Renal cortical epithelial cell (primary cell): ENCODE measurements at places on chromosomes 3 and 15. TPM values are rescaled to one million over a fixed set of nuclear protein-coding genes. Genes with fewer than 3 reads are reported as not detected.

The WDR73 gene
- total RNA-seq: 34.8 and 35.8 TPM in 2 replicates

The GABRR3 gene
- total RNA-seq: not detected in 2 replicates

The LRRK1 gene
- 9.2 and 21.8 TPM in 2 replicates for total RNA-seq

The VPS8 gene
- 55.4 and 67.8 TPM in 2 replicates for total RNA-seq

The MELTF gene
- 12.9 and 81.8 TPM in 2 replicates for total RNA-seq

The CCRL2 gene
- not detected in 2 replicates for total RNA-seq

The CIB2 gene
- total RNA-seq: 8.2 and 16.7 TPM in 2 replicates

The SAMD7 gene
- total RNA-seq: not detected in 2 replicates

The EPHB1 gene
- 6.3 and 17.4 TPM in 2 replicates for total RNA-seq

The GOLGA8K gene
- total RNA-seq: 0.40 TPM in 1 of 2 replicates, not detected in the other

The ZNF80 gene
- total RNA-seq: not detected in 2 replicates

The RLBP1 gene
- not detected in 2 replicates for total RNA-seq

The PCOLCE2 gene
- total RNA-seq: 4.7 and 7.3 TPM in 2 replicates

The ISLR gene
- 0.30 TPM in 1 of 2 replicates, not detected in the other for total RNA-seq

The CYP19A1 gene
- not detected in 2 replicates for total RNA-seq

The CPB1 gene
- not detected in 2 replicates for total RNA-seq

The CPLX3 gene
- not detected in 2 replicates for total RNA-seq

The CFAP20DC gene
- total RNA-seq: 3.5 and 8.0 TPM in 2 replicates

The MUC4 gene
- 0.05 and 3.5 TPM in 2 replicates for total RNA-seq

The ARNT2 gene
- 2.8 and 20.8 TPM in 2 replicates for total RNA-seq

The CRYBG3 gene
- total RNA-seq: 15.8 and 39.9 TPM in 2 replicates

The BNC1 gene
- 18.4 and 26.7 TPM in 2 replicates for total RNA-seq

The GRM7 gene
- not detected in 2 replicates for total RNA-seq

The MUC13 gene
- not detected in 2 replicates for total RNA-seq

The UQCC5 gene
- 0.69 and 2.4 TPM in 2 replicates for total RNA-seq

The SCN11A gene
- total RNA-seq: under 0.01 and 0.15 TPM in 2 replicates

The POPDC2 gene
- 0.40 TPM in 1 of 2 replicates, not detected in the other for total RNA-seq

The SNRK gene
- 15.6 and 30.2 TPM in 2 replicates for total RNA-seq

The GPR62 gene
- not detected in 2 replicates for total RNA-seq

The REC114 gene
- not detected in 2 replicates for total RNA-seq

The IL17RB gene
- 1.4 and 10.9 TPM in 2 replicates for total RNA-seq

The KY gene
- 0.65 TPM in 1 of 2 replicates, not detected in the other for total RNA-seq

The CHRFAM7A gene
- 2.0 and 4.7 TPM in 2 replicates for total RNA-seq

The TAGLN3 gene
- 8.5 and 19.1 TPM in 2 replicates for total RNA-seq

The PPP2R3A gene
- total RNA-seq: 36.6 and 98.2 TPM in 2 replicates

The TFG gene
- 63.4 and 144 TPM in 2 replicates for total RNA-seq

The ST8SIA2 gene
- 2.3 and 5.7 TPM in 2 replicates for total RNA-seq

The LRRC49 gene
- total RNA-seq: 11.1 and 22.0 TPM in 2 replicates

The MOBP gene
- 1.6 TPM in 1 of 2 replicates, not detected in the other for total RNA-seq

The SPRED1 gene
- total RNA-seq: 26.2 and 36.0 TPM in 2 replicates

The NAA50 gene
- 139 and 217 TPM in 2 replicates for total RNA-seq

The SYNPR gene
- not detected in 2 replicates for total RNA-seq

The CERS3 gene
- not detected in 2 replicates for total RNA-seq

The APOD gene
- total RNA-seq: not detected in 2 replicates

The CAPN3 gene
- total RNA-seq: 0.35 and 3.6 TPM in 2 replicates

The WWTR1 gene
- 187 and 209 TPM in 2 replicates for total RNA-seq

The NDN gene
- 26.4 and 37.2 TPM in 2 replicates for total RNA-seq
